Inflammatory macrophage (primary cell): ENCODE measurements at places on chromosomes 12 and 14.

GRCh38 chr12:94571556-94571955 is 78.8 kb downstream of the TMCC3 start:
- no peak for DNase-seq

- no peak for DNase-seq
These were observed 953.6 kb downstream of the SLC6A15 start for GRCh38 chr12:83958997-83959396.

DNA sequence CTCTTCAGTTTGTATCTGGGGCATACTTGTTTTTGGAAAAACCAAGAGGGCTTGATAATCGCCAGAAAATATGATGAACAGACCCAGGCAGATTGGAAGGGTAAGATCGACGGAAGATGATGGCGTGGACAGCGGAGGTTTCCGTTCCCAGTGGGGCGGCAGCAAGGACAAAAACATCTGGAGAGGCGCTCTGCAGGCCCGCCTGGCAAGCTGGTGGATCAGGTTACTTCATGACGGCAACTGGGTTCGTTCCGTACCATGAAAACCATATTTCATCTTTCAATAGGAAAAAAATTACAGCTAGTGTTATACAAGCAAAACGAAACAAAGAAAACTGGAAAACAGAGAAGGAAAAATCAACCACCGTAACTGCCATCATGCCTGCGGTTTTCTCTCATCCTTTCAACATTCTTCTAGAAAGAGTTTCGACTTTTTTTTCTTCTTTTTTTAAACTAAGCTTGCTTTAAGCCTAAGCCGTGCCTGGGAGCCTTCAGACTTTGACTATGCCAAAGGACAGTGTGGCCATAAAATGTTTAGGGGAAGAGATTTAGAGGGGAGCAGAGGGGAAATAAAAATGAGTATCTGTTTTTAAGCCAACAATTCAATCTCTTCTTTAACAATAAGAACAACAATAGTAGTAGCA is 210.5 kb downstream of the FOXN3 start:
- DNase-seq: no peak

DNA sequence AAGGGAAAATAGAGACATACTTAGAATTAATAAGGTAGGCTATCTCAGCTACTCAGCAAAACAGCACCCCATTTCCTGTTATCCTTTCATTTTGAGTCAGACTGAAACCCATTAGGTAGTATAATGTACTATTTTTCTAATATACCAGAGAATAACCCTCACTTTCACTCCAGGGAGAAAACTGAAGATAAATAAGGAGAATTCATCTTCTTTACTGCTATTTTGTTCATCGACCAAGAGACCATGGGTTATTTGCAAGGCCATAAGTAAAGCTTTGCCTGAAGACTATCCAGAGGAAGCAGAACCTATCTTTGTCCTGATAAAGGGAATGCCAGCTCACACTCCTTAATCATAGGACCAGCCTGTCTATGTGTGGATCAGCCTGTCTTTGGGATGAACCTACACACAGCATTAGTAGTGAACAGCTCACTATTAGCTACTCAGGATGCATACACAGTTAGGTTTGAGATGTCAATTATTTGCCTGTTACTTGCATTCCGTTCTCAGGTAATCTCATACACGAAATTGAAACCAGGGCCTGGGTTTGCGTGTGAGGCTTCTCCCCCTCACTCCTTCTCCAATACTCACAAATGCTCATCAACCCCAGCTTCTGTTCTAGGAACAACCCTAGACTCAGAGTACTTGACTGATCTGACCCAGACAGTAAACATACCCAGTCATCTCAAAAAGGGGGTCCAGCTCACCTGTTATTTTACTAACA is 124.4 kb downstream of the DAD1 start:
- no peak for DNase-seq

DNA sequence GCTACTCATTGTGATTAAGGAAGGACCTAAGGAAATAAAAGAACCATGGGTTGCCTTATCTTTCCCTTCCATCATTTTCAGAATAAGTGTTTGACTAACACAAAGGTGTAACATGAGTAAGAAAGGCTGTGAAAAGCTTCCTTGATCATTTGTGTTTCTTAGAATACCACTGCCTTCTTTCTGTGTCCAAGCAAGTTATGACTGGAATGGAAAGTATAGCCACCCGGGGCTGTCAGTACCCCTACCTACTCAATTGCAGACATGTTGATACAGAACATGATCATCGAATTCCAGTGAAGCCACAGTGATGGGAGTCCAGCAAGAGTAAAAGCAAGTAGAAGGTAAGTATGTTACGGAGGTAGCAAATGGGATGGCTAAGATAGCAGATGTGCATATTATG is 209.8 kb downstream of the PELI2 start:
- DNase-seq: no peak

DNA sequence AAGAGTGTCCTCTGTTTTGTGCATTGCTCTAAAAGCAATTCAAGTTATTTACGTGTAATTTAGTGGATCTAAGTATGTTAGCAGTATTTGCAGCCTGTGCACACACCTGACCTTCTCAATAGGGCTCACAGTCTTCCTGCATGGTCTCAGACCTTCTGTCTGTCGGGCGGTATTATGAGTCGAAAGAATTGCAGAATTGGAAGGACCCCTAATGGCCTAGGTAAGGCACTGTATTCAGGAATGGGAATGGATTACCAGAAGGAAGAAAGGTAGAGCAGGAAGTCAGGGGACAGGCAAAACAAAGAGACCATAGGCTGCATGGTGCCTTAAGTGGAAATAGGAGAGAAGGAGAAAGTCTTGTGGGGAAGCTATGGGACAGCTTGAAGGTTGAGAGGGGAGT is 341.6 kb downstream of the VRK1 start:
- no peak for DNase-seq

GRCh38 chr12:18246066-18246465 is 15.3 kb upstream of the PIK3C2G start:
- no peak for DNase-seq

- no peak for DNase-seq
These were observed 74.4 kb downstream of the ARMH4 start for GRCh38 chr14:58077621-58078020.

DNA sequence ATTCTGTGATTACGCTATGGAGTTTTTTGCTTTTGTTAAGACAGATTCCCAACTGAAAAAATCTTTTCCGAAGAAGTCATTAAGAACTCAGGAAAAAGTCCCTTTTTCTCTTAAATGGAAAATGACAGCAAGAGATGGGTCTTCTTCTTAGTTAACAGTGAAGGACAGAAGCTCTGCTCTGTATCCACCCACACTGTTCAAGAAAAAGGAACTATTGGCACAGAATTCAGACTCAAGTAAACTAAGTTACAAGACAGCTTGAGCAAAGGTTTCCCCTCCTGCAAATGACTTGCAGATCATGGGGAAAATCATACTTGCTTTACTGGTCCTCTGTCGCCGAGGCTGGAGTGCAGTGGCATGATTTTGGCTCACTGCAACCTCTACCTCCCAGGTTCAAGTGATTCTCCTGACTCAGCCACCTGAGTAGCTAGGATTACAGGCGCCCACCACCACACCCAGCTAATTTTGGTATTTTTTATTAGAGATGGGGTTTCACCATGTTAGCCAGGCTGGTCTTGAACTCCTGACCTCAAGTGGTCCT is 137.1 kb upstream of the AEBP2 start:
- DNase-seq: peak; percentile 59

- no peak for DNase-seq
These were observed 52.0 kb downstream of the SLC38A4 start for GRCh38 chr12:46773586-46774321.

GRCh38 chr14:51846631-51847488 is 13.6 kb upstream of the GNG2 start:
- peak; percentile 86 for DNase-seq

DNA sequence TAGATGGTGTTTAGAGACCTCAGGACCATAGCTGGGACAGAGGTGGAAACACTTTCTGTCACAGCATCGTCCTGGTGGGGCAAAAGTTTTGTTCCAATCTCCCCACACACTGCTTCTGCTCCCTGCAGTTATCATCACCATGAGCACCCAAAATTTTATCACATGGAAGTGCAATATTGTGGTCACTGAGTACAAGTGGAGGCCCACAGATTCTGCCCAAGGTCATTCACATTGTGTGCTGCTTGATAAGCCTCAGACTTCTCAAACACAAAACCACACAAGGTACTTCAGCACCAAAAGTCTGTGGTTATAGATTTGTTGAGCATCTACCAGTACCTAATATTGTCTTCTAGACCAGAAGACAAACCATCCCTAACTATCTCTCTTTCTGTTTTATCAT is 554 bp upstream of the KRT77 start:
- DNase-seq: no peak

DNA sequence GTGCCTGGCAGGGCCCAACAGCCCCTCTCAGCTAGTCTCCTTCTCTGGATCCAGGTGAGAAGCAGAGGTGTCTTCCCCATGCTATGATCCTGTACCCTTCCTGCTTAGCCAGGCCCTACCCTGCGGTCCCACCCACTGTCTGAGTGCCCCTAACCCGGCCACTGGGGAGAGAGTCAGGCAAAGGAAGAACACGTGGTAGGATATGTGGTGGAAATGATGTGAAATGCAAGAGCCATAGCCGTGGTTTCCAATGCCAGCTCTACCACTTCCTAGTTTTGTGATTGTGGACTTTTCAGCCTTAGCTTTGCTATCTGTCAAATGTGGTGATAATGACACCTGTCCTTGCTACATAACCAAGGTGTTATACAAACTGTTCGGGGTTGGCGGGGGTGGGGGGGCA is 15.8 kb downstream of the KRT2 start:
- no peak for DNase-seq

DNA sequence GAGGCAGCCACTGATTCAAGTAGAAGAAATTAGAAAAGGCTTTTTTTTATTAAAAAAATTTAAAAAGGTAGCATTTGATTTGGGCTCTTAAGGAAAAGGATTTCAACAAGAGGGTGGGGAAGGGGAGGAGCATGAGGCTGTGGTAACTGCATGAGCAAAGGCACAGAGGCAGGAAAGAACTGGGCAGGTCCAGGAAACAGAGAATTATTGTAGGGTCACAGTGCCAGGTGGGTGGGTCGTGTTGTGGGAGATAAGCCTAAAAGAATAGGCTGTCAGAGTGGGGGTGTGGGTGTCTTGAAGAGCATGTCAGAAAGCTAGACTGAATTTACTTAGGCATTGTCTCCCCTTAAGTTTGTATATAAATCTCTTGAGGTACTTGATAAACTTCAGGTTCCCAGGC is 7.8 kb downstream of the LIMA1 start:
- no peak for DNase-seq

DNA sequence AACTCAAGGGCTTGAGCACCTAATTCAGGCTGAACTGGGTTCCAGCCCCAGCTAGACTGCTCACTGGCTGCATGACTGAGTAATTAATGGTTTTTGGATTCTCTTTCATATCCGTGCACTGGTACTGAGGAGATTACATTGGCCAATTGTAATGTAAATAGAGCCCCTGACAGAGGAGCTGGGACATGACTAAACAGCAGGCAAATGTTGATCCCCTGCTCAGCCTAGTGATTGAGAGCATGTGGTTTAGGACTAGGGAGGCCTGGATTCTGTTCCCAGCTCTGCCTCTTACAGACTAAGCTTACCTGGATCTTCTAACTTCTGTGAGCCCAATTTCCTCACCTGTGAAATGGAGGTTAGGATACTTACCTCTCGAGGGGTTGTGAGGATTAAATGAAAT is 204.3 kb downstream of the ESR2 start:
- no peak for DNase-seq

DNA sequence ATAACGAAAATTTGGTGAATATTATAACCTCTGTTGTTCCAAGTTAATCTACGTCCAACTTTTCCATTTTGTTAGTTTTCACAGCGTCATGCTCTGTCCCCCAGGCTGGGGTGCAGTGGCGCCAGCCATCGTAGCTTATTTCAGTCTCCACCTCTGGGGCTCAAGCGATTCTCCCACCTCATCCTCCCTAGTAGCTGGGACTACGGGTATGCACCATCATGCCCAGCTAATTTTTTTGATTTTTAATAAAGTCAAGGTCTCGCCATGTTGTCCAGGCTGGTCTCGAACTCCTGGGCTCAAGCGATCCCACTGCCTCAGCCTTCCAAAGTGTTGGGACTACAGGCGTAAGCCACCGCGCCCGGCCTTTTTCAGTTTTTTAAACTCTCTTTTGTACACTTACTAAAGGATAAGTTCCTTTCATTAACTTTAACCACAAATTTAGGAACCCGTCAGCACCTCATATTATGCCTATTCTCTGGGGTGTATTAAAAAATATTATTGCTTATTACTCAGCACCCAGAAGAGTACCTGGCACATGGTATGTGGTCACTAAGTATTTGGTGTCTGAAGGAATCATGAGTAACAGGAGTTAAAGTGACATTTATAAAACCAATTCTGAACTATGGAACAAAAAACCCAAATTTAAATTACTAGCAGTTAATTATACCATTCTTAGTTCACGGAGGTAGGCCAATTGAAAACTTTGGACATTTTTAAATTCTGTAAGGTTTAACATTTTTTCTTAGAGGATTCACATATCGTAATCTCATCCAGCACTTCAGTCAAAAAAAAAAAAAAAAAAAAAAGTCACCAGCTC is 925 bp upstream of the MIPOL1 start:
- DNase-seq: no peak

DNA sequence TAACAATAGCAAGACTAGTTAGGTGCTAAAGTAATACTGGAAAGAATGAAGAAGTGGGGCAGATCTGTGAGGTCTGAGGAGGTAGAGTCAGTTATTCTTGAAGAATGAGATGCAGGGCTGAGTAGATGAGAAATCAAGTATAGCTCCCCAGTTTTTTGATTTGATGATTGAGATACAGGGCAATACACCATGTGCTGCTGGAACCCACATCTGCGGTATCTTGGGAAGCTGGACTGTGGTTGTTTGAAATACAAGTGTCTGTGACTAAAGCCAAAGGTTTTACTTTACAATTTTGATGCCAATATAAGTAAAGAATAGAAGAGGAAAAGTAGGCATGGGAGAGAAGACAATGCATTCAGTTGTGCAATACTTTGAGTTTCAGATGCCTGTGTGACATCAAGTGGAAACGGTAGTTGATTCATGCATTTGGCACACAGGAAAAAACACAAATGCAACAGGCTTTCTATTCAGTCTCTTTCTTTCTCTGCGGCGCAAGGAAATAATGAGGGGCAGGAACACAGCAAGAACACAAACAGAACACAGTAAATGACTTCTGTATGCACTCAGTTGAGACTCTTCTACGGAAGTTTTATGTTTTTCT is 190.2 kb upstream of the SLC38A2 start:
- DNase-seq: peak; percentile 45

DNA sequence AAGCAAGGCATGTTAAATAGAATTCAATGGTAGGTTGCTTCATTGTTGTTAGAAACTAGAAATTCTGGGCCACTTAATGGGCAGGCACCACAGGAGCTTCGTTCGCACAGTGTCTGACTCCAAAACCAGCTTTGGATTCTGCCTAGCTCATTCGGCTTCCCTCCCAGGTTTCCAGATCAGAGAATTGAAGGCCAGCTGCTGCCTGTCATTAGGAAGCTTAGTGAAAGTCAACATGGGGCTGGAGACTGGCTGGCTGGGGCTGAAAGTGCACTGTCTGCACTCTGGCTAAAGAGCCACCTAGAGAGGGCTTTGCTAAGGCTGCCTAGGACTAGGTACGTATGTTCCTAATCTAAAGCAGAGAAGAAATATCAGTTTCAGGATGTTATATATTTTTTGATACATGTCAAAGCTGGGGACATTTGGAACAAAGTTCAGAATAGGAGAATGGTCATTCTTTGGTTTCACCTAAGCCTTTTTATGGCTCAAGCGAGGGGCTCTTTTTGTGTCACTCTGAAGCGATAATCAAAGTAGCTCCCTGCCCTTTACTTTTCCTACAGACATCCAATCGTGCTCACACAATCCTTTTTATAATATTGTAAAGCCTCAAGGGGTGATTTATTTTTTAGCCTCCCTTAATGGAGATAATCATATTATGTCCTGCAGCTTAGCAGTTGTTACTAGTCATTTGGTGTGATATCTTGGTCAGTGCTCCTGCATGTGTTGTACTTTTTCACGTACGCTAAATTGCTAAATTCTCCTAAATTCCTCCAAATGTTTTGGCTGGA is 238.5 kb upstream of the NAV3 start:
- DNase-seq: no peak
